ENCODE measurements at places on chromosomes 2 and 18.

DNA sequence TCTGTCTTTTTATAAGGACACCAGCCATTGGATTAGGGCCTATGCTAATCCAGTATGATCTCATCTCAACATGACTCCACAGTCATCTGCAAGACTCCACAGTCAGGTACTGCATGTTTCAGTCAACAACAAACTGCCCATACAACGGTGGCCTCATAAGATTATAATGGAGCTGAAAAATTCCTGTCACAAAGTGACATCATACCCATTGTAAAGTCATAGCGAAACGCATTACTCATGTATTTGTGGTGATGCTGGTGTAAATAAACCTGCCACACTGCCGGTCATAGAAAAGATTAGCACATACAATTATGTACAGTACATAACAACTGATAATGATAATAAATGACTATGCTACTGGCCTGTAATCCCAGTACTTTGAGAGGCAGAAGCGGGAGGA lies 102.2 kb downstream of the TEX51 start:
- no peak for DNase-seq

DNA sequence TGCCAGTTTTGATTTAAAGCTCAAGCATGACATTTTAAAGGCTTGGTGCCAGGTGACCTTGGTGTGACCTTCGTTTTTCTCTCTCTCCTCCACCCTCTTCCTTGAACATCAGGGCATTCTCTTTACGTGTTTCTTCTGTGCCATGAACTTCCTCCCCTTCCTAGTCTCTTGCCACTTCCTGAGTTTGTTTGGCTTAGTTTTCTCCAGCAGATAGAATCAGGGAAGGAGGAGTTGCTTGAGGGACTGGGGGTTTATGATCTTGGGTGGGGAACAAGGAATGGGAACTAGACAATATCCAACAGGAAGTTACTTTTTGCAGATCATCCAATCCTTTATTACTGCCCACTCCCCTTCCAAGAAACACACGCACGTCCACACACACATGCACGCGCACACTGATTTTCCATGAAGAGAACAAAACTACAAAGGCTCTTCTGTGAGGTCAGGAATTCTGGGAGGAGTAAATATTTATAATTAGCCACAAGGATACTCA lies 210.6 kb upstream of the EPAS1 start:
- DNase-seq = no peak

GRCh38 chr2:218648088-218648786 lies 11.2 kb downstream of the ZNF142 start:
- DNase-seq = peak; percentile 50

DNA sequence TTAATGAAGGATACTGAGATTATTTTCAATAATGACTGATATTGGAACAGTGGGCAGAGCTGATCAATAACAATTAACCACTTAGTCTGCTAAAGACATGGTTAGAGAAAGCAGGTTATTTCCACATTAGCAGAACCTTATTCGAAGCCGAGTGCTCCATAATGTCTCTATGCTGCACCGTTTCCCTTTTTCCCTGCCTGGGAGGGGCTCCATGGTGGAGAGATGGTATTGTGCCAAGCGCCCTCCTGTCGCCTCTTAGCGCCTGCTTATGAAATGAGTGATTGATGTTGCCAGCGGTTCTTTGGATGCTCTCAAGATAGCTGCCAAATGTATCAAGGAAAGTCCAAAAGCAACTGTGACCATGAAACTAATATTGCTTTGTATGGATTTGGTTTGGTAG lies 34.6 kb upstream of the INSIG2 start:
- DNase-seq = no peak
